Activated T-helper 17 cell treated with anti-CD3 and anti-CD28 coated beads, Interleukin-2, amount 50 U/mL, for 72 hours (primary cell): ENCODE measurements at places on chromosomes 6 and 20. TPM values are rescaled to one million over a fixed set of nuclear protein-coding genes. Genes with fewer than 3 reads are reported as not detected.

The PPP1R16B gene
- total RNA-seq = 79.5 TPM

DNA sequence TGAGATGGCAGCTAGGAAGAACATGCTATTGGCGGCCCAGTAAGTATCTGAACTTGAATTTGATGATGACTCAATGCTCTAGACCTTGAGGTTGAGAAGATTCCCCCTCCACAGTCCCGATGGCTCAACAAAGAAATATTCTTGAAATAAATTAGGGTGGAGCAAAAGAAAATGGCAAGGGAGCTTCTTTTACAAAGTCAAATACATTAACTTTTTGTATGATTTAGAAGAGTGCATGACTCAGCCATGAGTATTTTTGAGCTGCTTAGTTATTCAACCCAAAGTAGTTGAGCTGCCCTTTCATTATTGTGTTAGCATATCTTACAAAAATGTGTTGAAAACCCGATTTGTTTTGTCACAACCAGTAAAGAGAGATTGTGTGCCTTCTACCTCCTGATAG is 7.6 kb downstream of the TFAP2C start:
- no peak for ATAC-seq

The TINAG gene
- total RNA-seq = not detected

The KIF25 gene
- not detected for total RNA-seq

DNA sequence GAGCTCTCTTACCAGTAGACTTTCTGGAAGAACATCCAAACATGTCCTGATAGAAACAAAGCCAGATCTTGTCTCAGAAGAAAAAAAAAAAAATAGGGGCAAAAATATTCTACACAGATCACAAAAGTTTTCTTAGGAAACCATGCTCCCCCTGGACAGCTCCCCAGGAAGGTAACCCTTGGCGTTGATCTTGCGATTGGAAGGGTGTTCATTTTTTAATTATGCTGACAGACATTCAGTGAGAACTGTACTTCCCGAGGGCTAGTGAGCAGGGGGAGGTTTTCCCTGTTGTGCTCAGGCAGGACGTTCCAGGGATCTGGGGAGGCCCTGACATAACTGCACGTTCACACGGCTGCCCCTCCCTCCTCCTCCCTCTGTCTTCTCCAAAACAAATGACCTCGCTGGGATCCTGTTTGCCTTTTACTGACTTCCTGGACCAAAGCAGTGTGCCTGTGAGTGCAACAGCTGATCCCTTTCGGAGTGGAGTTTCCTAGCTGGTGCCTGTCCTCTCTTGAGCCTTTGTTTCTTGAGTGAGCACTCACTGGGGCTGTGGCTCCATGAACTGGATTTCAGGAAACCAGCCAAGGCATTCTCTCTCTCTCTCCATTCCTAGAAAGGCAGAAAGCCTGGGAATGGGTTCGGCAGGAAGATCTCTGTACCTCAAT is 46.7 kb downstream of the MARCKS start:
- ATAC-seq = no peak

DNA sequence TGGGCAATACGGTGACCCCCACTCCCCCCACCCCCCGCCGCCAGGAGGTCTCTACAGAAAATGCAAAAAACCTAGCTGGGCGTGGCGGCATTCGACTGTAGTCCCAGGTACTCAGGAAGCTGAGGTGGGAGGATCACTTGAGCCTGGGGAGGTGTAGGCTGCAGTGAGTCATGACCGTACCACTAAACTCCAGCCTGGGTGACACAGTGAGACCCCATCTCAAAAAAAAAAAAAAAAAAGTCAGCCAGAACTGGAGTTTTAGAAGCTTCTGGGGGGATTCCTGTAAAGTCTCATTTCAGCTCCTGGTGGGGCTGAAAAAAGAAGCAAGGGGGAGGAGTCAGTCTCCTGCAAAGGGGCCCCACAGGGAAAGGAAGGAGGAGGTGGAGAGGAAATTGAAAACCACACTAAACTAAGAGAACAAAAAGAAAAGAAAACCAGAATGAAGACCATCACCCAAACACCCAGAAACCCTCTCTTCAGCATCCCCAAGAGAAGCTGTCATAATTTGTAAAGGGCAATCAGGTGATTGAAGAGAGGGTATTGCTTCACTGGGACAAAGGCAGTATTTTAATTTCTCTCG is 50.4 kb downstream of the NOL4L start:
- peak; percentile 41 for ATAC-seq

The RFX6 gene
- total RNA-seq = not detected

The RIPOR2 gene
- total RNA-seq = 113 TPM

DNA sequence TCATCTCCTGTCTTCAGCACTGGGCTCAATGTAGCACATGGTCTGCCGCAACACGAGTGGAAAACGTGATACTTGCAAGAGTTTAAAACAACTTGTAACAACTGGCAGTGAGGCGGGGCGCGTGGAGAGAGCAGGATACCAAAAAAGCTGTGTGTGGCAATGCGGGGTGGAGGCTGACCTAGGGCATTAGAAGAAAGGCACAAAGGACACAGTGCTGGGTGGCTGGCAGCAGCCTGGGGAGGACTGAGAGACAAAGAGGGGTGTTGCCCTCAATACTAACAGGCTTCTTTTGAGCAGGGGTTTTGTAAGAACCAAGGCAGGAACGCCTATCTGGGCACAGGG is 1.5 kb upstream of the GFOD1 start:
- ATAC-seq = no peak

The MYH7B gene
- 0.24 TPM for total RNA-seq

GRCh38 chr6:33700391-33701050 is 11.0 kb downstream of the UQCC2 start:
- ATAC-seq = peak; percentile 88

DNA sequence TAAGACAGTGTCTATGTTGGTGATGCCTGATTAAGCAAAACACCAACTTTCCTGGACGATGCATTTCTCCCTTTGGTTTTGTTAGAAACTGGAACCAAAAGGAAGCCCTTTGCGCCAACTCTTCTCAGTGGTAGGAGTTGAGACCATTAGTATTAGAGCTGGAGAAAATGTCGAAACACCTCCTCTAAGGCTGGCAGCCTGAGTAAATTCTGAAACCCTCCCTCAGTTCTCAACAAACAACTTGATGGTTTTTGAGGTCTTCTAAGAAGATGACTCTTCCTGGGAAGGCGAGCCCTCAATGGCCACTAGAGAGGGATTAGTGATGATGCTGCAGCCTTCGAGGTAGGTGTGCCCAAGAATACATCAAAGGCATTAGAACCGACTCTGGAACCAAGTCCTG is 78.4 kb upstream of the CCN6 start:
- peak; percentile 58 for ATAC-seq

The OR12D3 gene
- total RNA-seq = not detected

The HLA-DOA gene
- total RNA-seq = 7.8 TPM

DNA sequence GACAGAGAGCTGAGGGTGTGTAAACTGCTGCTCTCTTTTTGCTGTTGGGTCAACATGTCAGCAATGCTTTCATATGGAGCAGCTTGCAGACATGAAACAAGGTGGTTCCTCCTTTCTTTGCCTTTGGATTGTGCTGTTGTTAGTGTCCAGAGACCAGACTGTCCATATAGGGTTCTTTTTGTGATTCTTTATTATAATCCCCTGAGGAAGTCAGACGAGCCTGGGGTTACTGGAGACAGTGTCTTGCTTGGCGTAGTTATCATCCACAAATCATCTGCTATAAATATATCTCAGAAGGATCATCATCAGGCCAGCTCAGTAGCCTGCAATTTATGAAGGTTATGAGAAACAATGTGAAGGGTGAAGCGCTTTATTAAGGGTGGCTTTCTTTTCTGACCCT is 2.3 kb upstream of the ADGRB3 start:
- ATAC-seq = no peak

DNA sequence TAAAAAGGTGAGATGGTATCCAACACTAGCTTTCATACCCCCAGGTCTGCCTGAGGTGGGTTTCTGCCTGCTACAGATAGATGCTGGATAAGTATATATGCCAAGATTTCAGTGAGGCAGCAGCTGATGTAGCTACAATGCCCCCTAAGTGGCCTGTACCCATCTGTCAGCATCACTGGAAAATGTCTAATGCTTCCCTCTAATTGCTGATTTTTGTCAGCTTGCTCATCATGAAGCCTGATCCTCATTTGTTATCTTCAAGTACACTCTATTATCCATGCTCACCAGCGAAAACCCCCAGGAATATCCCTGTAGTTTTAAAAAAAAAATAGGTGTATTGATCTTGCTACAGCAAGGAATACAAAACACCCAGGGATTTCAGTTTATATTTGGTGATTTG is 32.2 kb downstream of the OPRM1 start:
- ATAC-seq = no peak

DNA sequence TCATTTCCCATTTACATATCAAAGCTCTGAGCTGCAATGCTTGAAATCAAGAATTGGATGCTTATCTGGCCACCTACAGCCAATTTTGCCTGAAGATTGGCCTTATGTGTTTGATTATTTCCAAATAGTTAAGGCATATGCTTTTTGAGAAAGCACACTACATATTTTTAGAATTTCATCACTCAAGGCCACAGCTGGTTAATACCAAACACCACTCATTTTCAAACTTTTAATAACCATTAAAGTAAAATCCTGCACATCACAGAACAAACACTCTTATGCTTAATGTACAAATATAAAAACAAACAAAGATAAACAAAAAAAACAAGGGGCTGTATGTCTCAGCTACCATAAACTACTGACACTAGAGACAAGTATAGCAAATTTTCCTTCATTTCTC is 96.9 kb upstream of the HMGCLL1 start:
- ATAC-seq = no peak

DNA sequence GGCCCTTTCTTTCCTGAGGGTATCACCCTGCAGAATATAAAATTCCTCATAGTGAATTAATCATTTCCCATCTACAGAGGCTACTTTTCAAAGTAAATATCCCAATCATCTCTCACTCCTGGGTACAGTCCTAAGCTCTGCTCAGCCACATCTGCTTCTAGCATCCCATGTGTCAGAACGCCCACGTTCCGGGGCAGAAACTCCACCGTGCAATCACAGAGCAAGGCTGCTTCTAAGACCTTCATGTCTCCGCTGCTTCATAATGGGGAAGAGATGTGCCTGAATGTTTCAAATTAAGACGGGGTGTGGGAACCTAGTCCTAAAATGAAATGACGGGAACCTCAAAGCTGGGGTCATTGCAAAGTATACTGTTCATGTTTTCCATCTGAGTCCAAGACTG is 208.8 kb upstream of the GMDS start:
- no peak for ATAC-seq

GRCh38 chr20:43398676-43399324 is 58.9 kb upstream of the SRSF6 start:
- no peak for ATAC-seq

DNA sequence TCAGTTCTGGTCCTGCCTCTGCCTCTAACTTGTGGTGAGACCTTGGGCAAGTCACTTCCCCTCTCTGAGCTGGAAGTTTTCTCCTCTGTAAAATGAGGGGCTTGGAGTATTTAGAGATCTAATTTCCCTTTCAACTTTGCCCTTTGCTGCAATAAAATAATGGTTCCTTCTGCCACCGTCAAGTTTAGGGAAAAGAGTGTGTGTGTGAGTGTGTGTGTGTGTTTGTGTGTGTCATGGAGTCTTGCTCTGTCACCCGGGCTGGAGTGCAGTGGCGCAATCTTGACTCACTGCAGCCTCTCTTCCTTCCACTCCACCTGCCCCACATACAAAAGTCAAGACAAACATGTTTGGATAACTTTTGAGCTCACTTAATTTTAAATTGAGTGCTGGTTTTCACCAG is 39.2 kb upstream of the PIM1 start:
- no peak for ATAC-seq

The SEMG1 gene
- total RNA-seq = not detected

The PLA2G7 gene
- not detected for total RNA-seq

DNA sequence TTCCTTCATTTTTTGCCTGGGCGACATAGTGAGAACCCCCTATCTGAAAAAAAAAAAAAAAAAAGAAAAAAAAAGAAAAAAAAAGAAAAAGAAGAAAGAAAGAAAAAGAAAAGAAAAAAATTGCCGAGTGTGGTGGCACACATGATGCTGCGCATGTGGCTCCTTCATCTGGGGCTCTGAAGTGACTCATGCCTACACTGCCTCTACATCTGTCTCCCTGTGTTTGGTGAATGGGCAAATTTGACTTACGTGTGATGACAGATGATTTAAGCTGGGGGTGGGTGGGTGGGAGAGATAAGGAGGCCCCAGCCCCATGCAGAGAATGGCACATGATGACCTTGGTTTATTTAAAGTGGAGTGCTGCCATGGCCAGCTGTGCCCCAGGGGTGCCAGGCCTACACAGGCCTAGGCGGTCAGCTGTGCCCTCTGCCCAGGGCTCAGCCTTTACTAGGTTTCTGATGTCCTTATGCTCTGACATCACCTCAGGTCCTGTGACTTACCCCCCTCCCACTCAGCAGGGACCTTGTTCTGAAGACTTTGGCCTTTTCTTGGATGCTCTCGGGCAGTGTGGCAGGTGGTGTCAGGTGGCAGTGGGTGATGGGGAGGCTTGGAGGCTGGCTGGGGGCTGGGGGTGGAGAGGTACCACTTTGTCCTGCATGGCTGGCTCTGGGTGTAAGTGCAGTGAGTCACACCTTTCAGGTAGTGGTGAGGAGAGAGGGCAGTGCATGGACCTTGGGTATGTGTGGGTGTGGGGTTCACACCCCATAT is 41.1 kb downstream of the VEGFA start:
- ATAC-seq = peak; percentile 23

The ULBP2 gene
- not detected for total RNA-seq

DNA sequence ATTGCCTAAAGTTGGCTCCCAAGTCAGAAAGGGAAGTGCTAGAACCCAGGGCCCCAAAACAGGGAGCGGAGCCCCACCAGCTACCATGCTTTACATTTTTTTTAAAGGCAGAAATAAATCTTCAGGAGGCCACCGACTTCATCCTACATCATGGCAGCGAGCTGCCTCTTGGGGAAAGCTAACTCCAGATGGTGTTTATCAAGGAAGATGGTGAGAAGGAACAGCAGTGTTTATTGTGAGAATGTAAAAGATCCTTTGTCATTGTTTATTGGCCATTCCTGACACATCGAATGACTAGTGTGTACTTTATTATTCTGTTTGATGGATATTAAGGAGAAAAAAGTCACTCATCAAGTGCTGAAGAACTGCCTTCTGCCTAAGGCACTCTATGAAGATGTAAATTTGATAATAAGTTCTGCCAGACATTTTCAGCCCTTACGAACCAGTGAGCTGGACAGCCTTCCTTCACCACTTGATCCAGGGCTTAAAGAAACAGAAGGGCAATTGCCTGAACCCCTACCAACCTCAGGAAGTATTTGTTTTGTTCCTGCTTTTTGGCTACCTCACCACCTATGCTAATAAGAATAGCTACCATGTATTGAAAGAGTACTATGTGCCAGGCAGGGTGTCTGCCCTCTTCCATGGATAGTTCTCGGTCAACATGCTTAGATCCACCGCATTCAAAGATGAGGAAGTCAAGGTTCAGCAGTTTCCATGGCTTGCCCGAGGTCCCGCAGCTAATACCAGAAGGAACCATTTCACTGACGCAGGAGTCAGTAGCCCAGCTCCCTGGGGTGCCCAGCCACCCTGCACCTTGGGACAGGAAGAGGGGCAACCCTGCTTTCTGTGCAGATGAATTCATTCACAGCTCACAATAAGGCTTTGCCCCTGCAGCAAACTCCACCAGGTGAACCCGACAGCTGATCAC is 194.7 kb upstream of the RREB1 start:
- ATAC-seq = no peak

GRCh38 chr6:27825025-27825793 is 87.0 kb downstream of the OR2B2 start:
- ATAC-seq = peak; percentile 9
